NCI-H1048 (cell line): ENCODE measurements at places on chromosomes 11 and 22.

DNA sequence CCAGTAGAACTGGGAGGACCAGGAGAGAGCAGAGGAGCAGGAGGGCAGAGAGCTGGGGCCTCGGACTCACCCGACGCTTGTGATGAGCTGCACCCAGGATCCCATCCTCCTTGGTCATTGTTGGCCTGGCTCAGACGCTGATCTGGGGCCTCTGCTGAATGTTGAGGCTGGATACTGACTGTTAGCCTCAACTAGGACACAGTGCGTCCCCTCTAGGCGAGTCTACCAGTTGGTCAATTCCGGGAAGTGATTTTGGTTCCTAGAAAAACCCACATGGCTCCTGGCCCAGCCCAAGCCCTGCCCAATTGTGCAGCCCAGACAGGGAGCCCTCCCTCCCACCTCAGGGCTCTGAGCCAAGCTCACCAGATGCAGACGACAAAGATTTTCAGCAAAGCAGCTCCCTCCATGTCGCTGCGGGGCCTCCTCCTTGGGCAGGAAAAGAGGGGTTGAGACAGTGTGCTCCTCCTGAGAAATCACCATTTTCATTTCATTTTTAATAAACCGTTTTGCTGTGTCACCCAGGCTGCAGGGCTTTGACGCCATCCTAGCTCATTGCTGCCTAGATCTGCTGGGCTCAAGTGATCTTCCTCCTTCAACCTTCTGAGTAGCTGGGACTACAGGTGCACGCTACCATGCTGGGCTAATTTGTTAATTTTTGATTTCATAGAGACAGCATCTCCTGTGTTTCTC lies at the start of gene APOL4:
APOL4 (minus strand) TSS at position 180 of the 690 bp plus-strand sequence; CDS start at position 105, 75 bp downstream.
- no peak for DNase-seq

- DNase-seq = no peak
Observed at GRCh38 chr11:75365711-75366181, 14.3 kb upstream of the ARRB1 start.

DNA sequence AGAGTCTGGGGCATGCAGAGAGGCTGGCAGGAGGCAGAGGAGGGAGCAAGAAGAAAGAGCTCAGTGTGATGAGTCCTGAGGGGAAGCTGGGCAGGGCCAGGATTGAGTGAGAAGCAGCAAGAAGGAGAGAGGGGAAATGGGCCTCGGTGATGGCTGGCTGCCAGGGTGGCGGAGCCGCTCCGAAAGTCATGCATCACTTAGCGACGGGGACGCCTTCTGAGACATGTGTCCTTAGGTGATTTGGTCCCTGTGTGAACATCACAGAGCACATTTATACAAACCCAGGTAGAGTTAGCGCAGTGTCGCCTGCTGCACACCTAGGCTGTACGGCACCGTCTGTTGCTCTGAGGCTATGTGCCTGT lies 15.1 kb downstream of the TBC1D22A start:
- no peak for DNase-seq

GRCh38 chr11:70498171-70498571 lies 99.8 kb downstream of the CTTN start:
- DNase-seq = no peak

GRCh38 chr22:36409911-36410756 lies 22.4 kb upstream of the MYH9 start:
- DNase-seq = peak; percentile 99

DNA sequence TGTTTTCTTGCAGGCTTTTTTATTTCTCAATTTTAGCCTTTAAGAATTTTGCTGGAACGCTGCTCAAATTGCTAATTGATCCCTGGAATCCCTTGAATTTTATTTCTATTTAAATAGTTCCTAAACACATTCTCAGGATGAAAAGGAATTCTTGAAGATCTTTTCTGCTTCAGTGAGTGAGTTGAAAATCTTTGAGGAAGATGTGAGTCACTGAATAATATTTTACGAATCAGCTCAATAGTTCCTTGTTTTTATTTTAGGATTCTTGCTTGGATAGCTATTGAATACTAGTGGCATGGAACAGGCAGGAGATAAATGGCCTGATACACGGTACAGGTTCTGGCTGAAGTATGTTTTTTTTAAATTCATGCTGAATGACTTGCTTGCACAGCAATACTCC lies 194.6 kb upstream of the CCDC90B start:
- no peak for DNase-seq

DNA sequence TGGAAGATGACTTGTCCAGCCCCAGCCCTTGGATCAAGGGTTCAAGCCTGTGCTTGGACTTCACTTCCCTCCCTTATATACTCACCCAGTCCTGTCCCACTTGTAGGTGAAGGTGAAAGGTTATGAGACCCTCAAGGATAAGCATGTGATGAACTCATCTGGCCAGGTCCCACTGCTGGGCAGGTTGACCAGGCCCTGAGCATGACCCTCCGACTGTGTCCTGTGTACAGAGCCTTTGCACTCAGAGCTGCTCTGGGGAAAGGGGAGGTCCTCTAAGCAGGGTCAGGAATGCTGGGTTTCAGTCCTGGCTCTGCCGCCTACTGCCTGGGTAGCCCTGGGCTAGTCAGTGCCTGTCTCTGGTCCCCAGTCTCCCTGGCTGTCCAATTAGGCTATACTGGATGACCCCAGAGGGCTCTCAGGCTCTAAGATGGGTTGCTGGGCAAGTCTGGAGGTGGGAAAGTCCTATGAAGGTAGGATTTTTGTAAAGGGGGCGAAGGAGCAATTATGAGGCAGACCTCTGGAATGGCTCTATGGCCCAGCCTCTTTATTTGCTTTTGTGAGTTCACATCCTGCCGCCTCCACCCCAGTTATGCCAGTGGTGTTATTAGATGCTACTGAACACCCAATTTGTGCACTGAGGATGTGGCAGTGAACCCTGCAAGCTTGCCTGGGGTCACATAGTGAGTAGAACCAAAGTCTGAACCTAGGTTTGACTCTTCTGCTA lies 14.1 kb downstream of the DGAT2 start:
- DNase-seq = no peak

DNA sequence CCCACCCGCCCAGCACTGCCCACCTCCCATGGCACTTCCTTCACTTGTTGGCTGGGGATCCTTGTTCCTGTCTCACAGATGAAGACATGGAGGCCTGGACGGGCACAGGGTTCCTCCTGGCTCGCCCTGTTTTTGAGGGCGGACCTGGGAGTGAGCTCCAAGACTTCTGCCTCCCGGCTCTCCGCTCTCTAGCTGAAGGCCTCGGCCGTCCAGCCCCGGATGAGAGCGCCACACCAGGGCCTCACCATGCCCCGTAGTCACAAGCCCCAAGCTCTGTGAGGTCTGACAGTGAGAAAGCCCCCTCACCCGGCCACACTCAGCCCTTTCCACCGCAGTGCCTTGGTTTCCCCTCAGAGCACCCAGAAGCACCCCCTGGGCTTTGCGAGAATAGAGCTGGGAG lies 9.1 kb downstream of the TPCN2 start:
- no peak for DNase-seq
